ENCODE measurements at places on chromosomes 11 and 22.

- DNase-seq = no peak
Observed at GRCh38 chr22:43992331-43992821, 31.7 kb upstream of the PARVB start.

DNA sequence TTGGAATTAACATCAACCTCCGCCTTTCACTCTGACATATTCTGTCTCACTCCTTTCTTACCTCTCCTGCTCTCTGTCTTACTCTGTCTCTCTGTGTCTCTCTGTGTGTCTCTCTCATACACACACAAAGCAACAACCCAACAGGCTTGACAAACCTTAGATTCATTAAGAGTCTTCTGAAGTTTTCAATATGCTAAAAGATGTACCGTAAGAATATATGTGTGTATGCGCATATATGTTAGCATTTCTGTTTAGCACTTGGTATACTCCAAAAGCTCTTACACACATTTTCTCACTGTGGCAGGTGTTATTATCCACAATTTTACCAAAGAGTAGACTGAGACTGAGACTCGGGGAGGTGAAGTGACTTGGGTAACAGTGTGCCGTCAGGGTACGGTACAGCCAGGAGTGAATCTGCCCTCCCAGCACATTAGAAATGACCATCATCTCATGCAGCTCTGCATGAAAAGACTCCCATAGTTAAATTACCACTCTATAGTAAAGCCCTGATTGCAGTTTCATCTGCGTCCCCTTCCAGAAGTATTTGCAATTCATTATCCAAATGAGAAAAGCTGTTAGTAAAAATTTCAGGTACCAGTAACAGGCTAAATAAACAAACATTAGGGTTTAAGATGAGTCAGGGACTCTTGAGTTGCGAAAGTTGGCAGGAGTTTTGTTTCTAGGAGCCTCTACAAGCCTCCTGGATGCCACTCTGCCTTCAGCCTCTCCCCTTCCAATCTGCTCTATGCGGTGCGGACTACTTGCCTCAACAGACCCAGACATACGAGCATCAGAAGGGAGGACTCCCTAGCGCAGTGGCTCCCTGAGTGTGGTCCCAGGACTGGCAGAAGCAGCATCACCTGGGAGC is 195.2 kb upstream of the TMEM45B start:
- DNase-seq = no peak

GRCh38 chr22:24768537-24769374 is 5.8 kb downstream of the PIWIL3 start:
- no peak for DNase-seq

DNA sequence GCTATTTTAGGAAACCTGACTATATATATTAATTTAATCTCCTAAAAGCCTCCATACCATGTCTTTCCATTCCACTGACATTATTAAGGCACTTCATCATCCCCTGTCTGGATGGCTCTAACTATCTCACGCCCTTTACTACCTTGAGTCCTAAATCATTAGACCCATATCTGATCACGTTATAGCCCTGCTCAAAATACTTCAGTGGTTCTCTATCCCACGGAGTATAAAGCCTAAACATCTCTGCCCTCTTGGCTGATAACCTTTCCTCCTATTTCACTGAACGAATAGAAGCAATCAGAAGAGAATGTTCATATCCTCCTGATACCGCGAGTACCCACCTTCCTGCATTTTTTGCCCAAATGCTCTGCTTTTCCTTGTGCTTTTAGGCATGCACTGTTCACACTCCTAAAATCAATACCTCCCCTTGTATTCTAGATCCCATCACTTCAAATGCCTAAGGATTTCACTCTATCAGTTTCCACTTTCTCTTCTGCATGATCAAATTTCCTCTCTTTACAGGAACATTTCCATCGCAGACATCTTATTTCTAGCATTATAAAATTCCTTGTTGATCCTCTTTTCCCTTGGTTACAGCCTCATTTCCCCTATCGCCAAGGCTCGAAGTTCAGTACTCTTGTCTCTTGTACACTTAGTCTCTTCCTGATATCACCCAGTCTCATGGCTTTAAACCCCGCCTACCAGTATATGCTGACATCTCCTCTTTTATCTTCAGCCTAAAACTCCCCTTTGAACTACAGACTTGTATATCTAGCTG is 45.0 kb upstream of the BIRC3 start:
- no peak for DNase-seq

DNA sequence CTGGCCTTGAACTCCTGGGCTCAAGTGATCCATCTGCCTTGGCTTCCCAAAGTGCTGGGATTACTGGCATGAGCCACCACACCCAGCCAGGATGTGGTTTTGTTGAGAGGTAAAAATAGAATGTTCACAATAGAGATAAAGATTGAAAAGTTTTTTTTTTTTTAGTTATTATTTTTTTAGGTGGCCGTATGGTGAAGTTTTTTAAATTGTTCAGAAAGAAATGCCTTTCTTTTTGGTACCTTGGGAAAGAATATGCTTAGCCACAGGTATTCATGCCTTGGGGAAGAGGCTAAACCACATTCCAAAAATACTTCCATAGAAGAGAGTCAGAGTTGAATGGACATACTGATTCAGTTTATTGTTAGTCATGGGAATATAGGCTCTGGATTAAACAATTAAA is 143.4 kb downstream of the C11orf91 start:
- DNase-seq = no peak

GRCh38 chr11:70415191-70415590 is 16.9 kb downstream of the CTTN start:
- DNase-seq = no peak

DNA sequence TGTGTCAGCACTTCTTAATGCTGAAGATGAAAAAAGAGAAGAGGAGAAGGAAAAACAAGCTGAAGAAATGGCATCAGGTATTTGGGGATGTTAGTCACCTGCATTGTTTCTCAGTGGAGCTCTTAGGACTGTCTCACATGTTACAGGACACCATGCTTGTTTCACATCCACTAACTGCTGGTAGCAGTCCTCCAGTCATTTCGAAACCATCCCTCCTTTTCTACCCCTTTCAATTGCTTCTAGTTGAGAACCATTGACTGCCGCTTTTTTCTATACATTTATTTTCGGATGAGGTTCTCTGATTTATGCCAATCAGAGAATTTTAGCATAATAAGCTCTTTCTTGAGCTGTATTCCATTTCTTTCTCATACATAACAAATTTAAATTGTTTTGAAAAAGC is 21.5 kb downstream of the BIRC2 start:
- DNase-seq = no peak

DNA sequence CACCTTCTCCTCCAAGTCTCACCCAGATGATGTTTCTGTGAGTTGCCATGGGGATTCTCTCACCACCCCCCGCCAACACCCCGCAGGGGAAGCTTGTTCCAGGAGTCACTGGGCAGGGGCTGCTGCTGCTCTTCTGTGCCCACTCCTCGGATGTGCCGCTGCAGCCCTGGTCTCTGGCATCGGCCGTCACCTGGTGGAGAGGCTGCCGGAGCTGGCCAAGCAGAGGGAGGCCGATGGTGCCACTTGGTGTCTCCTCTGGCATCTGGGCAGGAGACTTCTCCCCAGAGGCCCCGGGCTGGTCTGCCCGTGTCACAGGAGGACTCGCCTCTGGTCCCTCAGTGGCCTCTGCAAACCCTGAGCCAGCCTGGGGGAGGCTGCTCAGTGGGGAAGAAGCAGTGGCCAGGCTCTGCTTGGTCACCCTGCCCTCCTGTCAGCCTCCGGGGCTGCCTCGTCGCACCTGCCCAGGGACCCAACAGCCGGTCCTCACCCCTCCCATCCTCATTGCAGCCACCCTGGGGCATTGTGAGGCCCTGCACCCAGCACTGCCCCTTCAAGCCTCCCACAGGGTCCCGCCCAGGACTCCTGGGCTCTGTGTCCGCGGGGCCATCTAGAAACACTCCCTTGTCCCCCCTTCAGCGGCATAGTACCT is 424 bp upstream of the ADORA2A start:
- no peak for DNase-seq

DNA sequence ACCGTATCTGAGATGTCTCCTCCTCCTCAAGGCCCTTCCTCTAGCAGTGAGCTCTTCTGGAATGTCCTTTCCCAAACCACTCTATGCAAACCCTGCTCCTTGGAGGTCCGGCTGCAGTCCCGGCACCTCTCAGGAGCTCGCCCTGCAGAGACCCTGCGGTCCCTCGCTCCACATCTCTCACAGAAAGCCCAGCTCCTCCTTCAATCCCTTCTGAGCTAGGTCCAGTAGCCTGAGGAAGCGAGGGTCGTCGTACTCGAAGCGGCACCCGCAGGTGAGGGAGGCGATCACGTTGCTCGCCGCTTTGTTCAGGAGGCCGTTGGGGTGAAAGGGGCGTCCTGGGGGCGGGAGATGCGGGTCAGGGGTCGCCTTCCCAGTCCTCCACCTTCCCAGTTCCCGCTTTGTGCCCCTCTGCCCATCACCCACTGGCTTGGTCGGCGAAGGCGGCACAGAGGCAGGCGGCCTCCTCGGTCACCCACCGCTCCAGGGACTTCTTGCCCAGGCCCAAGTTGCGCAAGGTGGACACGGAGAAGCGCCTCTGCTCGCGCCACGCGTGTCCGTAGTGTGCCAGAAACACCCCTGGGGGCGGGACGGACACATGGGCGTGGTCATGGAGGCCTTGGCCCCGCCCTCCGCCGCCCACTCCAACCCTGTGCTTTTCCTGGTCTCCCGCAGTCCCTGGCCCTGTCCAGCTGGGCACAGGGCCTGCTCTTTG is 21.5 kb upstream of the CYP2D6 start:
- no peak for DNase-seq

DNA sequence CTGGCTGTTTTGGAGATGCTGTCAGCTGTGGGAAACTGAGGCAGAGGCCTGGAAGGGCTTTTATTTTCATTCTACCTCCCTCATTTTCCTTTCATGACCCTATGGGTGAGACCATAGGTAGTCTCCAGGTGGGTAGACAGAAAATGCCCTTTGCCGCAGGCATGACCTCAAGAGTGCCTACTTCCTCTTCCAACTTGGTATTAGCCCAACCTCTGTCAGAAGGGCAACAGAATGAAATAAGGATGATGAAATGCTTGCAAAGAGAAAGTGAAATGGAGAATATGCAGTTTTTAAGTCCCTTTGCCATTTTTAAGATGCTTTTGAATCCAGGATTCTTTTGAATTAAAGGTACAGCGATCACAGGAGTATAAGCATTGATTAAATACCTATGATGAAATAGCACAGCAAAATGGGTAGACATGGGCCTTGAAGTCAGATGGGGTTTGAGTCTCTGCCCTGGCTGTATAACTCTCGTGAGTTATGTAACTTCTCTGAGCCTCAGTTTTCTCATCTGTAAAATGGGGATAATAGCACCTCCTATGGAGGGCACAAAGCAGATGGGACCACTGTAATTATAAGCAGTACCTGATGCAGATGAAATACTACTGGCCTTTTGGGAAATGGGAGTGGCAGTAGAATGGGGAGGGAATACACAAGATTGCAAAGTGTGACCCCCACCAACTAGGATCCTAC is 3.7 kb downstream of the ASPHD2 start:
- DNase-seq = no peak

- DNase-seq = no peak
Observed at GRCh38 chr11:8732324-8732670, 49.7 kb downstream of the RPL27A start.

GRCh38 chr11:72799441-72799840 is 5.6 kb upstream of the STARD10 start:
- no peak for DNase-seq

- no peak for DNase-seq
Observed at GRCh38 chr11:95142431-95142830, 52.8 kb downstream of the ENDOD1 start.

- DNase-seq = no peak
Observed at GRCh38 chr11:67373648-67374570, 511 bp upstream of the CLCF1 start.

- DNase-seq = no peak
Observed at GRCh38 chr11:20530942-20531703, 68.3 kb upstream of the SLC6A5 start.

DNA sequence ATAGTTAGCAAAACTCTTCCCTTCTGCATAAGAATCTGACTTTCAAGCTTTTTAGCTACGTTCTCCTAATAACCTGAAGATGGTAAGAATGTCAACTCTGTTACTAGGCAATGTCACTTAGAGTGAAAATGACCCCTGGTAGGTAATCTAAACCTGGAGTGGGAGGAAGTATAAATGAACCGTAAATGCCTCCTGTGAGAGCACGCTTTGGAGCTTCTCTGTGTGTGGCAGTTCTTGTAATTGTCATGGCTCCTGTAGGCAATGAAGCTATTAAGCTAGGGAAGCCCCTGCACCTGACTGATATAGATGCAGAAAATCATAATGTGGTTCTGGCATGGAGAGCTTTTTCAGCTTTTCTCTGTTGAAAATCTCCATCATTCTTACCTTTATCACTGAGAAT is 29.4 kb downstream of the CALCA start:
- DNase-seq = no peak

DNA sequence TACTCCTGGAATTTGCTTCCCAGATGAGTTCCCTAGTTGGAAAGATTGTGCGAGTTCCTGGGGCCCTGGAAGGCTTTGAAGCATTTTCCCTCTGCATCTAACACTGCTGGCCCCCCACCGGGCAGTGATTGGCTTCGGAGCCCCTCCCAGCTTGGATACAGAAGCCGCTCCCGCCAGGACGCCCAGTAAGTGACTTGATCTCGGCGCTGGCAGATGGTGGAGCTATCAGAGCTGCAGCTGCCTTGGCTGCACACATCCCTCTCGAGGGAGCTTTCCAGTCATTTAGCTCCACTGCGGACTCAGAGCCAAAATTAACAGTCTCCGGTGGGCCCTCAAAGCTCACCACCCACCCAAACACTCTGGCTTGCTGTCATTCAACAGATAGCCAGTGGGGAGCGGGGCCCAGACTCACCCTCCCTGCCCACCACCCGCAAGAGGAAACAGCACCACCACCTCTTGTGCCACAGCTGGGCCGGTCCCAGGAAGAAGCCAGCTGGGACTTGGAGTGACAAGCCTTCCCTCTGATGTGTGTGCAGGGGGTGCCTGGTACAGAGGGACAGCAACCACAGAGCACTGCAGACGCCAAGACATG is 162.3 kb downstream of the TRIM29 start:
- peak; percentile 21 for DNase-seq

DNA sequence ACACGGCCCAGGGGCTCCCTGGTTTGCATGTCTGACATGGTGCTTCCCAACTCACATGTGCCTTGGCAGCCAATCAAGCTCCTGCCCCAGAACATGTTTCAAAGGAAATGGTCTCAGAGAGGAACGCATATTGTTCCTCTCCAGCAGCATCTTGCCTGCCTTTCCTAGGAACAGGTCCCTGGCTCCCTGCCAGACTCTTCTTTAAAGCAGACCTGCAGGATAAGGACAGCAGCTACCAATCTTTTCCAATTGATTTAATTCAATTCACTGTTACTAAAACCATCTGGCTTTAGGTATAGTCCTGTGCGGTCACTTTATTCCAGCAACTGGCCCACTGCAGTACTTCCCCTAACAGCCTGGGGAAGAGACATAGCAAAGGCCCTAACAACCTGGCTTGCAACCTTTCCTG is 79.9 kb downstream of the AMBRA1 start:
- no peak for DNase-seq

GRCh38 chr11:134276396-134277182 is 410 bp downstream of the GLB1L3 start:
- DNase-seq = no peak

GRCh38 chr11:6576471-6577373 is 26.7 kb downstream of the RRP8 start:
- DNase-seq = no peak

All from NCI-H1436 treated with DMSO at 0.1 percent for 48 hours (cell line).